NCI-H1930 (cell line): ENCODE measurements at places on chromosomes 1 and 21.

DNA sequence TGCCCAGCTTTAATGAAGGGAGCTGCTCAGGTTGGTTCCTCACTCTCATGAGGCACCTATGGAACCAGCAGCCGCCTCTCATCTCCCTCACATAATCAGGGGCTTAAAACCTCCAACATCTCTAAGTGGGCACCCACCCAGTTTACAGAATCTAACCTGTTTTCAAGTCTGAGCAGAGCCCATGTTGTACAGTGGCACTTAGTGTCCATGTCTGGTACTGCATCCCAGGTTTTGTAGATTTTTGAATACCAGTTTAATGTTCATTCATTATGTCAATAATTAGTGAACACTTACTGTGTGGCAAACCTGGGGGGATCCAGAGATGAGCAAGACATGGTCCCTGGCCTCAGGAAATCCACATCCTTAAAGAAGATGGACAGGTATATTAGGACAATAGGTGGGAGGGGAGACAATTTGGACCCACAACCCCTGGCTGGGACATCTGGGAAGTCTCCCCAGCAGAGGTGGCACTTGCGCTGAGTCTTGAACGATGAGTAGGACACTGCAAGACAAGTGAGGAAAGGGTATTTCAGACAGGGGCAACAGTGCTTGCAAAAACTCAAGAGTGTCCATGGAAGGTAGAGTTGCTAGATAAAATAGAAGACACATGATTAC, 83.3 kb downstream of the LACTBL1 start:
- DNase-seq, result peak; percentile 2

DNA sequence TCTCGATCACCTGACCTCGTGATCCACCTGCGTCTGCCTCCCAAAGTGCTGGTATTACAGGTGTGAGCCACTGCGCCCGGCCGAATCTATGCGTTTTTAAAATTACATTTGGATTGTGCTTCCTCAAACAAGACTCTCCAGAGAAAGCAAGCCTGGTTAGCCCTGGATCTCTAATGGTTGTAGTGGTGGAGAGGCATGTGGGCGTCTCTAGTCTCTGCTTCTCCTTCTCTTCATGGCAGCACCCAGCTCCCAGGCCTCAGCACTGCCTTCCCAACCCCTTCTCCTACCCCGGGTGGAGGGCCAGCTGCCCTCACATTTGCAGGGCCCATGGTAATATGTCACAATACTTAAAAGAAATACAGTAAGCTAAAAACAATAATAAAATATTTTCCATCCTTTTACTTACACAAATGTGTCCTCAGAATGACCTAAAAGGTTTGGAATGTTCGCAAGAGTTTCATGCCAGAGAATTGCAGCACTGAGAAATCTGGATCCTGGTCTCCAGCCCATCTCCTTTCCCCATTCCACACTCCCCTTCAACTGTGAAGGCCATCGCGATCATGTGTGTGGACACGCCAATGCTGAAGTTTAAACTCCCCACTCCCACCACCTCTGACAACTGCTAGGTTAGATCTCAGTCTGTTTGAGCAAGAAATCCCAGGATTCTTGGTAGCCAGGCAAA, 7.0 kb downstream of the OR14I1 start:
- no peak for DNase-seq

DNA sequence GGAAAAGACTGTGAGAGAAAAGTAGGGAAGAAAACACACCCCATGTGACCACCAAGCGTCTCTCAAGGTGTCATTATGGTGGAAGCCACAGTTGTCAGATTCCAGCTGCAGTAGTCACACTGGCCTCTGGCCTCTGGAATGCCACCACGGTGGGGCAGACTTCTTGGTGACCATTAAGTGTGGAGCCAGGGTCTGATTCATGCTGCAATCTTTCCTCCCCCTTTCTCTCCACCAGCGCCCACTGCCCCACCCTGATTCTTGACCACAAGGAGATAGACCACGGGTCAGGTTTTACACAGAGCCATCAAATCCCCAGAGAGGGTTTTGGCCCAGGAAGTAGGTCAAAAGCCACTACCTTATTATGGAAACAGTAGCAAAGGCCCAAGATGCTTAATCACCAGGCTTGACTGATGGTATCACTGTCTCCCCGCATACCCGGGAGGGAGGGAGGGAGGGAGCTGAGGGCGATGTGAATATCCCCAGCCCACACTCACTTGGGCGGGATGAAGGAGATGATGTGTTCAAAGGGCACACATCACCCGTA, 52.7 kb upstream of the GRHL3 start:
- DNase-seq, result no peak

- no peak for DNase-seq
These were observed 90.5 kb upstream of the ADAR start for GRCh38 chr1:154698320-154699096.

DNA sequence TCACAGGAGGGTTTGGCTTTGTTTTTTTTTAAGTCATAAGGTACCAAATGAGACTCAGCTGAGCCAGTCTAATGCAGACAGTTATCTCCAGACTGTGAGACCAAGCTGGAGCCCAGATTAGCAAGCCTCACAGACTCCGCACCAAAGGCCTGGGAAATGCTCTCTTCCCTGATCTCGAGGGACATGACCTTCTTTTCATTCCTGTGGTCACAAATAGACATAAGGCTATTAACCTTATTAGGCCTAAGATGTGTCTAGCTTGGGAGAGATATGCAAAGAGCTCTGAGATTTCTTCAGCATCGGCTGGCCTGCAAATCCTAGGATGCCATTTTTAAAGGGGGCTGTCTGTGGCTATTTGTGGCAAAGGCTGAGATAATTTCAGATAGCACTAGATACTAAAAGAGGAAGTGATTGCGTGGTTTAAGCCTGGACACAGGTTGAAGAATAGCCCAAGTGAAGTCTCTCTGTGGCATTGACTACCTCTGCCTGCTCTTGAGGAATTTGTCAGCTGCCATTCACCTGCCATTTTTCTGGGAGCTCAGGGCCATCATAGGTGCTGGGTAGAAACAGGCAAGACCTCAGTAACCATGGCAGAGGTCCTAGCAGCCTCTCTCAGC, 301.3 kb downstream of the SIPA1L2 start:
- DNase-seq, result no peak

DNA sequence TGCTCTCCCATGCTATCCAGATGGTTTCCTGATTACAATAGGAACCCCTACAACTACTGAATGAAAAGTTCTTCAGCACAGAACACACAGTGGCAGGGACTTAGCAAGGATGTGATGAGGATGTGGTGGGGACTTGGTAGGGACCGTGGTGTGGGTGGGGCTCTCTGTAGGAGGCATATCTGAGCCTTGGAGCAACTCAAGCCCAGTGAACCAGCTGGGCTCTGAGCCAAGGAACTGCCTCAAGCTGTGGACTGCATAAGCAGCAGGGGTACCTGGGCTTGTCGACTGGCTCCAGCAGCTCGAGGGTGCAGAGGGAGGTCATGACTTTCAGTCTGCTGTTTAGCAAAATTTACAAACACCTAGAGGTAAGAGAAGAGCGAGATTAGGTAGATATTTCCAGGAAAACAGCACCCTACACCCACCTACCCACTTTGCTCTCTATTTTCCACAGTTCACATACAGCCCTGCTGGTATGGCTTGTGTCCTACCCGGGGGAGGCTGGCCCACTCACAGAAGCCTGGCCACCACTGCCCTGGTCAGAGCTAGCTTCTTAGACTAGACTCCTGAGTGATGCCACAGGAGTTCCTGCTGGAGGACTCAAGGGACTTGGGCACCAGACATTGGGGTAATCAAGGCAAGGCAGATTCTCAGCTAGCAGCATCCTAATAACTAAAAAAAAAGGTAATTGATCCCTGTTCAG, 86.8 kb upstream of the GCLM start:
- no peak for DNase-seq
